GM10248 (cell line): ENCODE measurements at places on chromosomes 6 and 20.
A peak's percentile ranks its signal among the peaks of the same experiment; 100 is the strongest.

DNA sequence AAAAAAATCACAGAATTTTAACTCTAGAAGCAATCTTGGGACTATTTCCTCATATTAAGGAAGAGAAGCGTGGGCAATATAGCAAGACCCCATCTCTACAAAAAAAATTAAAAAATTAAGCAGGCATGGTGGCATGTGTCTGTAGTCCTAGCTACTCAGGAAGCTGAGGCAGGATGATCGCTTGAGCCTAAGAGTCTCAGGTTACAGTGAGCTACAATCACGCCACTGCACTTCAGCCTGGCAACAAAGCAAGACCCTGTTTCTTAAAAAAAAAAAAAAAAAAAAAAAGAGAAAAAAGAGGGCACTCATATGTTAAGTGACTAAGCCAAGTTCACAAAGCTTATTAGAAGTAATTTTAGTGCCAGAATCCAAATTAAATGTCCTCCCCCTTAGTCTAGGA is 100.8 kb downstream of the SESN1 start:
- DNase-seq = no peak

- DNase-seq = no peak
These were observed 58.4 kb downstream of the ANKEF1 start for GRCh38 chr20:10093087-10093591.

GRCh38 chr6:124881898-124882578 is 80.2 kb upstream of the RNF217 start:
- no peak for DNase-seq

GRCh38 chr6:686497-686896 is 6.4 kb downstream of the EXOC2 start:
- DNase-seq = no peak

DNA sequence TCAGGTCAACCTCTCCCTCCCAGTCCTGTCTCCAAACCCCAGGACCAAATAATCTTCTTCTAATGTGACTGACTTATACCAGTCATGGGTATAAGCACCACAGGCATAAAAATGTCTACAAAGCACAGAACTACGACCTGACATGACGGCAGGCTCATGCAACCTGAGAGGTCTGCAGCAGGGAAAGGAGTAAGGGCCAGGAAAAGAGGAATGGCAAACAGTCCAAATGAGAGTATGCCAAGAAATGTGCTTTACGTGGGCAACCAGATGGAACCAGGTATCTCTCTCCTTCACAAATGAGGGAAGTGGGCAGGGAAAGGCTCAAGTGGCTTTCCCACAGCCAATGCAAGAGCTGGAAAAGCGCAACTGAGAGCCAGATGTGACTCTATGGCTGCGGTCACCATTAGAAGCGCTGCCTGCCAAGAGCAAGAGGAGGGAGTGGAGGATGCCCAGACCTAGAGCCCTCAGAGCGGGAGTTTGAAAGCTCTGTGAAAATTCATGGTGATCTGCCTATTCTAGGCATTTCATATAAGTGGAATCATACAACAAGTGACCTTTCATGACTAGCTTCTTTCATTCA is 6.0 kb downstream of the APMAP start:
- DNase-seq = no peak

DNA sequence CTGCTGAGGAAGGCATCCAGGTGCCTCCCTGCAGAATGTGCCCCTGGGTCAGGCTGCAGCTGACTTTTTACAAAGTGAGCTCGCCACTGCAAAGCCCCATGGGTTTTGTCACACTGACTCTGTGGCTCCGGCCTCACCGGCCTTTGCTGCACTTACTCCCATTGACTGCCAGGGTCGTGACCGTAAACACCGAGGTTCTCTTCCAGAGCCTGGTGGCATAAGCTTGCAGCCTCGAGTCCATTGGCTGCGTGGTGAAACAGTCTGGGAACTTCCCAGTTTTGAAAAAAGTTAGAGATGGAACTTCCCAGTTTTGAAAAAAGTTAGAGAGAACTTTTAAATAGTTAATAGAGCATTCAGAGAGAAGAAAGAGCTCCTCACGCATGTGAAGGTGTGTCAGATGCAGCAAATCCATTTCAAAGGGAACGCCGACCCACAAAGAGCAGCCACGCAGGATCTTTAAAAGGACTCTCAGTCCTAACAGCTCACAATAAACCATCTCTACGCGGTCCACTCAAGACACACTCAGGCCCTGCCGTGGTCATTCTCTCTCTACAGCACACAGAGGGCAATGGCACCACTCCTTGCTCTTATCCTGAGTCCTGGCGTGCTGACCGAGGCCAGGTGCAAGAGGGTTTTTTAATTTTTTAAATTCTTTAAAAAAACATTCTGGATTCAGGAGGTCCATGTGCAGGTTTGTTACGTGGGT is 12.8 kb downstream of the RAMACL start:
- no peak for DNase-seq

GRCh38 chr6:23097566-23097965 is 528.2 kb downstream of the HDGFL1 start:
- DNase-seq = no peak

DNA sequence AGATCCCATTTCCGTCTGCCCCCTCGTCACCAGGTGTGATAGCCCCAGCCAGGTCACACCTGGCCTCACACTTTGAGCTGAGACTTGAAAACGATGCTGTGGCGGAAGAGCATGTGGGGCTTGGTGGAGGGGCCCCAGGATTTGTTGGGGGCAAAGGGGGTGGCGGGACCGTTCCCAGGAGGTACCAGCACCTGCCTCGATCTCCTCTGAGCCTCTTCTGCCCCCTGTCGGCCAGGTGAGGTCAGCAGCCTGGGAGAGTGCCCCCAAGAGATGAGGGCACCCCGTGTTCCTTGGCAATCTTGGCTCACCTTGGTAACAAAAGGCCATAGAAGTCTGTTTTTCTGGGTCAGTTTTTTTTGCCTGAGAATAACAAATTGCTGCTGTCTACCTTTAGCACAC is 25.4 kb downstream of the SPATA2 start:
- no peak for DNase-seq

DNA sequence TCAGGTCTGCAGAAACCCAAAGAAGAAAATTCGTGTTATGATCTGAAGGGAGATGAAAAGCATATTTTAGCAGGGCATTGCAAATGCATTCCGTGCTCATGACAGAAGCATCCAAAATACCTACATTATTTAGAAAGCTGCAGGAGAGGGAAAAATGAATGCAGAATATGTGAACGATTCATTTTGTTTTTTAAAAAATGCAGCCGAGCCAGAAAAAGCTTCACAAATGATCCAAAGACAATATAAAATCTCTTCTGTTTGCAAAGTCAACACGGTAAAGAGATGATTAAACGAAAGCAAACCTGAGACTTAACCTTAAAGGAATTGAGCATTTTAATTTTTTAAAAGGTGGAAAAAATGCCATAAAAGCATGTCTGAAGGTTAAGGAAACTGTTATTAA is 136.1 kb upstream of the SULF2 start:
- DNase-seq = no peak

DNA sequence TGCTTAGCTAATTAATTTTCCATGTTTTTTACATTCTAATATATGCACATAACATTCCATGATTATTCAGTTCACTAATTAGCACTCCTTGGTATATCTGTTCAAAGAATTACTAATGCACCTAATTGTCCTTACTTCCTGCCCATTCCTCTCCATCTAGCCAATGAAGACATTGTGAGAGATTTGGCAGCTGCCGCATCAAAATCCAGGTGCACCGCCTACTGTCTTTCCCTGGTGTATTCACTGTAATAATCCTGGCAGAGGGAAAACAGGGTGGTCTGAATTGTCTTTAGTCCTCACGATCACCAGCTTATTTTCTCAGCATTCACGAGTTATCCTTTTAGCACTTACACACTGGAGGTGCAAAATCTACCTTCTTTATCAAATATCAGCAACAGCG is 61.0 kb upstream of the SCGN start:
- DNase-seq = no peak

DNA sequence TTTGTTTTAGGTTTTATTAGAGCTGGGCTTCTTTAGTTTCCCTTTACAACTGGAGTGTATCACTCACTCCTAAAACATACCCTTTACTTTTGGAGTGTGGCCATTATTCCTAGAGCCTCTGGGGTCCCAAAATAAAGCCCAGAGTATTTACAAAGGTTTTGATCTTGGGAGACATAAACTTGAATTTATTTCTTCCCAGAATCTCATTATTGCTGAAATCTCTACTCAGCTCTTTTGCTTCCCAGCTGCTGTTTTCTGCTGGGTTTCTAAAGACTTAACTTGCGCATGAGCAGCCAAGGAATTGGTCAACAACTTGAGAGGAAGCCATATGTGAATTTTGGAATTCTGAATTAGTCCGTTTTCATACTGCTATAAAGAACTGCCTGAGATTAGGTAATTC is 94.5 kb upstream of the NRSN1 start:
- DNase-seq = no peak

GRCh38 chr6:45881705-45882467 is 133.8 kb downstream of the CLIC5 start:
- no peak for DNase-seq

GRCh38 chr20:46174469-46175126 is 56.5 kb downstream of the CD40 start:
- DNase-seq = peak; percentile 91

DNA sequence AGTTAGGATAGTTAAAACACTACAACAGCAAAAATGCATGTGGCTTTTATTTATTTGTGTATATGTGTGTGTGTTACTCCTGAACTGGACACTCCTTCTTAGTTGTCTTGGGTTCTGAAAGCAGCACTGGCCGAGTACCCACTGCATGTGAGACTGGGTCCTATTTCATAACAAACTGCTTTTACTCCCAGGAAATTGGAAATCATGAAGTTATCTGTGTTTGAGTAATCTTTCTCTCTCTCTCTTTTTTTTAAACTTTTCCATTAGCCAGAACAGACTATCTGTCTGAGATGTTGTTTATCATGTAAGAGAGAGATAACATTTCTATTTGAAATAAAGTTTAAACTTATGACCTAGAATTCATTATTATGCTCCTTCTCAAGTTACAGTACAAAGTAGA is 110.4 kb downstream of the LIN28B start:
- no peak for DNase-seq

DNA sequence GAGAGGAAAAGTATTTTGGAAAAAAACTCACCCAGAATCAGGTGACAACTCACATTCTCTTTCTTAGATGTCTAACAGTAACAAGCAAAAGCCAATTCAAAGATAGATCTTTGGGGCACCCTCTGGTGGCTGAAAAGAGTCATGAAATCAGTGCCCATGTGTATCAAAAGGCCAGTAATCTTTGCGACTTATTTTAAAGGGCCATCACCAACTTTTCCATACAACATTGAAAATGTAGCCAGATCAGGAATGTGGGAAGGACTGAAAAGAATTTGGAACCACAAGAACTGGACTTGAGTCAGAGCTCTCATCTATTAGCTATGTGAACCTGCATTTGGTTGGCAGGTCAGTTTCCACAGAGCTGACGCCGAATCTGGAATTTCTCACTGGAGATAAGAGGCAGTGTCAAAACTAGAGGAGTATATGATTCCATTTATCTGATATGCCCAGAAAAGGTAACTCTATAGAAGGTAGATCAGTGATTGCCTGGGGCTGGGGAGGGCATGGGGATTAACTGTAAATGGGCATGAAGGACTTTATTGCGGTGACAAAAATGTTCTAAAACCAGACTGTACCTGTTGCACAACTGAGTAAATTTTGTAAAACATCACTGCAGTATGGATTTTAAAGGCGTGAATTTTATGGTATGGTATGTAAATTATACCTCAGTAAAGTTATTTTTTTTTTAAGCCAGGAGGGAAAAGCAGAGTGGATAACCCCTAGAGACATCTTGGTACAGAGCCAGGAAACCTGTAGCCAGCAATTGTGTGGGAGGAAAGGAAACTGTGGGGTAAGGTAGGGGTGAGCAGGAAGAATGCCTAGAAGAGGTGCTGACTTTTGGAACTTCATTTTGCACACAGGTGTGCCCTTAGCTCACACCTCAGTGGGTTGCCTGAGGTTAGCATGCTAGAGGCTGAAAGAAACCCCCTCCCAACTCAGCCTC is 117.1 kb upstream of the ASF1A start:
- DNase-seq = peak; percentile 71

- no peak for DNase-seq
These were observed 239.9 kb downstream of the HIVEP2 start for GRCh38 chr6:142705054-142705453.

- no peak for DNase-seq
These were observed 9.9 kb downstream of the BAG2 start for GRCh38 chr6:57182017-57182432.

DNA sequence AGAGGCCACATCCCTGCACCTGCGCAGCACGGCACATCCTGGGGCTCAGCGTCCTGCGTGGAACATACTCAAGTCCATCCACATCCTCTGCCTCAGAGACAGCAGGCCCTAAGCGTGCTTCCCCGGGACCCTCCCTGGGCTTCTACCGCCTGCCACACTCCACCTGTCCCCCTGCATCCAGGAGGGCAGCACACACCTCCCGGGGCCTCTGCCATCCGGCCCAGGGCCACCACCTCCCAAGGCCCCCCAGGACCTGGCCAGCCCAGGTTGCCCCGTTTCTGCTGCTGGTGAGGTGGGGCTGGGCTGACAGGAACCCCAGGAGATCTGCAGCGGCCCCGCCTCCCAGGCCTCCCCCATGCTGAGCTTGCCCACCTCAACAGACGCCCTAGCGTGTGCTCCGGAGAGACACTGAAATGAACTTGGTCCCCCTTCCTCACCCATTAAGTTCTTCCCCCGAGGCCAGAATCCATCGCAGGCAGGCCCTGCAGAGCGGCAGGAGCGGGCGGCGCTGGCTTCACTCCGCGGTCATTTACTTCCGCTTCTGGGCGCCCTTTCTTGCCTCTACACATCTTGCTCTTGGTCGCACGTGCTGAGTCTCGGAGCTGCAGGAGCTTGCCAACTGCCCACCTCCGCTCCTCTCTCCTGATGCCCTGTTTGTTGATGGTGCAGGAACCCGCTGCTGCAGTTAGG is 235.3 kb downstream of the TAF4 start:
- DNase-seq = no peak

DNA sequence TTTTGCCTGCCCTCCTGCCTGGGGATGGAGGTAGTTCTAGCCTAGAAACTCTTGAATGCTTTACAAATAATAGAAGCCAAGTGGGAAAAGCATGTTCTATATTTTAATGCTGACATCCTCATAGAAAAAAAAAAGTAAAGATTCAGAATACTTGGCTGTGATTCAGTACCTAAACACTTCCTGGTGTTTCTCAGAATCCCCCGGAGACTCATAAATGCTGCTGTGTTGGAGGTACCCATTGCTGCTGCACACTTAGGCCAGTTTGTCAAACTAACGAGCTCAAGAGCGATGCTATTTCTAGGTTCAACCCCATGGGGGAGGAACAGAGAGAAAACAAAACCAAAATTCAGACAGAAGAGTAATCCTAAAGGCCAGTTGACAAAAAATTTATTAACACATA is 38.8 kb upstream of the ZFP64 start:
- no peak for DNase-seq

GRCh38 chr6:85078058-85078457 is 313.7 kb upstream of the TBX18 start:
- DNase-seq = no peak

DNA sequence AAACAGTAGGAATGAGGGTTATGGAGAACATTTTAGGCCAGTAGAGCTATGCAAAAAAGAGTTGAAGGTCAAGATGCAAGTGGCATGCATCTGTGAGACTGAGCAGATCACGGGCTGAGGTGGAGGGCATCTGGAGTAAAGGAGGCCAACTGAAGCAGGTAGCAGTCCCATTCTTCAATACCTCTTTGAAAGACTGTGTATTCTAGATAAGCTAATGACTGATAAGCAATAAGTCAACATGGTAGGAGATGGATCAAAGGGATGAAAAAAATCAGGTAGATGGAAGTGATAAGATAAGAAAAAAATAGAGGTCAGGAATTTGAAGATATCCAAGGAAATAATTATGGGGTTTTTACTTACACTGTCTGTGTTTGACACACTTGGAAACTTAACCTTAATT is 55.6 kb downstream of the ARMC2 start:
- DNase-seq = no peak

- DNase-seq = peak; percentile 16
These were observed 1.7 kb upstream of the NKX2-2 start for GRCh38 chr20:21515300-21516179.
